ENCODE measurements at places on chromosomes 7 and 10.

GRCh38 chr7:30526163-30526562 lies 21.5 kb upstream of the GGCT start:
- no peak for DNase-seq

DNA sequence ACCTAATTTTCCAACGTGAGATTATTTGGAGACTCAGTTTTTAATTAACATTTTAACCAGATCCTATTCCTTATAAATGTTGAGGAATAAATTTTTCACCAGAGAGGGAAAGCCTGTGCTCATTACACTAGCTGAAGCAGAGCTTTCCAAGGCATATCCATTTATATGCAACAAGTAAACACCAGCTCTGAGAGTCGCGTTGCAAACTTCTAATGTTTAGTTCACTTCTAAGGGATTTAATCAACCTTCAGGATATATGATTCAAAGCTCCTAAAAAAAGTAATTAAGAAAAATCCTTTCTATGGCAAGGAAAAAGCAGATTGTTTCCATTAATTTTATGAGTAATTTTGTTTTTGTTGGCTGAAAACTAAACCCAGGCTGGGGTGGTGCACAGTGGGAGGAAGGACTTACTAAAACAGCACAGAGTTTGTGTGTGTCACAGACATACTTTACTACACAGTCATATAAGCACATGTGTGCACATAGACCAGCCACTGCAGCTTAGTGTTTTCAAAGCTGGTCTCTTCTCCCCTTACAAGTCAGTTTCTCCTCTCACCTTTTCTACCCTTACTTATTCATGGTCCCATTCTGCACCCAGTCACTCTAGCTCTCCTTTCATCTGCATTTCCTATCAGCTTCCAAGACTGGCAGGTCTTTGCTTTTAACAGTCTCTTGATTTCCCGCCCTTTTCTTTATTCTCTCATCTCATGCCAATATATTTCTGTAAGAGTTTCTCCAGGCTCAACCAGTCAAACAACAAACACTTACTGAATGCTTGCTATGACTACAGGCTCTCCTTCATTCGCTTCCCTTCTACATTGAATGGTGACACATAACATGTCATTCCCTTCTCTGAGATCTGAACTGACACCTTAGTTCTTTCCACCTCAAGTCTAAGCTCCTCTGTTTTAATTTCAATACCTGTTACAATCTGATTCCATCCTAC lies 81.1 kb upstream of the FZD1 start:
- DNase-seq = no peak

GRCh38 chr10:124619195-124619594 lies 125.0 kb downstream of the FAM53B start:
- DNase-seq = peak; percentile 65

- DNase-seq = no peak
These were observed 234.1 kb downstream of the PTEN start for GRCh38 chr10:88097536-88097935.

DNA sequence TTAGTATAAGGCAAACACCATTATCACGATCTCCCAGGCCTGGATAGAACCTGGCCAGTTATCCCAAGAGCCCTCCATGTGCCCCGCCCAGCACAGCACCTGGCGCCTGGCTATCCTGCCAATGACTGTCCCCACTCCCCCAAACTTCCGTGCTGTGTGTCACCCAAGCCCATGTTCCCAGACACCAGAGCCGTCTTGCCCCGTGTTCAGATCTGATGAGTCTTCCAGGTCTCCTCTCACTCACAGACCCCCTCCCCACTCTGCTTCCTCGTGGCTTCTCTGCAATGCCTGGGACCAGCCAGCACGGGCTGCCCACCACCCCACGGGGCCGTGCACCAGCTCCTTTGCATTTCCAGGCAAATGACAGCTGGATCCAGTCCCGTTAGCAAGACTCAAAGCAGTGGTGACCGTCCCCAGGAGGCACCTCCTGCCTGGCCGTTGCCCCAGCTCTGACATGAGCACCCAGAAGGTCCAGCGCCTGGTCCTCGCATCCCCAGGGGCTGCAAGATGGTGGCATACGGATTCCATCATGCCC lies 43.8 kb upstream of the INPP5A start:
- no peak for DNase-seq

- DNase-seq = no peak
These were observed 67.5 kb downstream of the MKI67 start for GRCh38 chr10:128058750-128059134.

- no peak for DNase-seq
These were observed 53.6 kb downstream of the PIK3AP1 start for GRCh38 chr10:96666741-96667140.

DNA sequence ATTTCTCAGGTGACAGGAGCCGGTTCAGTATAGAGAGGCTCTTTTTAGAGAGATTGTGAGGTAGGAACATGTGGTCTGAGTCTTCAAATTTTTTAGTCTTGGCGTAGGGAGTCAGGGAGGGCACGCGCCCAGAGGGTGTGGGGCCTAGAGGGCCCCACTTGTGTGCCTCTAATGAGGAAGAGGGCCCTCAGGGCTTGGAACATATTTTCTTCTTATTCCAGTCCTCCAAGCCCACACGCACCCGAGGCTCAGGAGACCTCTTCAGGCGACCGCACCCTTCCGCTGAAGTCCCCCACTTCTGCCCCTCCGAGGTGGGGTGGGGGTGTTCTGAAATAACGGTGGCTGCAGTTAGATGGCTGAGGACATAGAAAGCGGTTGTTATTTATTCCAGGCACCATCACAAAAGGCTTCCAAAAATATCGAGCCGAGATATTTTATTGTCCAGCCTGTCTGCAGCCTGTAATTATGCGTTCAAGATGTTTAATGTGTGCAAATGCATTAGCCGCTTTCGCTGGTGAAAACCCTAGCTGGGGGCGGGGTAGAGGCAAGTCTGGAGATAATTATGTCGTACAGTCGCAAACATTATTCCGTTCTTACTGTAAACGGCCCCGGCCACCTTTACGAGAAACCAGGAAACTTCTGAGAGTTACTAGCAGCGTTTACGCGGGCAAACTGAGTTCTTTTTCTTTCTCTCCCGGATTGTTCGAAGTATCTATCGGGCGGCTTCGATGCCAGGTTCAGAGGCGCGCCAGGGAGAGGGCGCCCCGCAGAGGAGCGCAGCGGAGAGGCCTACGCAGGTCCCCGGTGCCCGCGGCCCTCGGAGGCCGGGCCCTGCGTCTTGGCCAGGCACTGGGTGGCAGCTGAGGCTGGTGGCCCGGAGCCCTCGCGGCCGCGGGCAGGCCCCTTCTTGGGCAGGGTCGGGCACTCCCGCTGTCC lies 12.9 kb upstream of the HOXA13 start:
- peak; percentile 22 for DNase-seq

GRCh38 chr10:8800426-8800825 lies 745.9 kb downstream of the GATA3 start:
- DNase-seq = no peak

- DNase-seq = no peak
These were observed 84.5 kb downstream of the SRPK2 start for GRCh38 chr7:105304040-105304895.

- no peak for DNase-seq
These were observed 16.1 kb upstream of the NDST2 start for GRCh38 chr10:73827346-73828089.

- DNase-seq = no peak
These were observed 58.0 kb downstream of the RAMP3 start for GRCh38 chr7:45215601-45216062.
